ENCODE measurements at places on chromosomes 6 and 20.

- DNase-seq, result no peak
Observed at GRCh38 chr6:112396221-112396620, 49.1 kb downstream of the RFPL4B start.

DNA sequence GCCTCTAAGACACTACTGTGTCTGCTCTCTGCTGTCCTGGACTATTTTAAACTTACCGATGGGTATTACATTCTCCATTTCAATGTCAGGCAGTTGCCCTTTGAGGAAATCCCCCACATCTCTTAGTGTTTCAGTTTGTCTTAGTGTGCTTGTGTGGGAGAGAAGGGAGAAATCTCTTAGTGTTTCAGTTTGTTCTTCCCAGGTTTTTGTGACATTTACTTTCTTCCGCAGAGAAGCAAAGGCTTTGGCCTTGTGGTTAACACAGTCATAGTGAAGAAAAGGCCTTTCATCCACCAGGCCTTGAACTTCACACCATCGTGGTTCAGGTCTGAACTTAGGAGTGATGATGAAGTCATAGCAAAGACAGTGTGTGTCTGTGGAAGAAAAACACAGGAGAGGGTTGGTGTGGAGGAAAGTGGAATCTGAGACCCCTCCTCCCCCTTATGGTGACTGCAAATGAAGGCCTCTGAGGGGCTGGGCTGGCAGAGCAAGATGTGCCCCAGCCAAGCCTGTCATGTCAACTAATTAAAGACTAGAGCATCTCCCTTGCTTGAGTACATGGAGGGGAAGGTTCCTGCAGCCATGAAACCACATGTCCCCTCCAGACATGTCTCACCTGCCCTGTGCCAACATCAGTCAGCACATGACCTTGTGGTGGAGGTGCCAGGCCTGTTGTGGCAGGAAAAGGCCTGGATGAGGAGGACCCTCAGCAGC is 23.9 kb downstream of the RAET1L start:
- DNase-seq, result no peak

GRCh38 chr6:71529769-71530168 is 241.2 kb downstream of the OGFRL1 start:
- DNase-seq, result no peak

GRCh38 chr6:153131037-153131981 is at the start of gene RGS17:
Gene RGS17 (minus strand): TSS chr6:153131282. CDS start chr6:153044018, 87,264 bp downstream.
- DNase-seq, result no peak

- no peak for DNase-seq
Observed at GRCh38 chr6:27433714-27434113, 39.2 kb downstream of the ZNF184 start.
